ENCODE measurements at places on chromosomes 3 and 15. TPM values are rescaled to one million over a fixed set of nuclear protein-coding genes. Genes with fewer than 3 reads are reported as not detected.
A peak's percentile ranks its signal among the peaks of the same experiment; 100 is the strongest.

The NOX5 gene
- total RNA-seq = not detected

GRCh38 chr3:77038930-77039605 lies 831 bp upstream of the ROBO2 start:
- DNase-seq = peak; percentile 72

- DNase-seq = no peak
These were observed 2.8 kb upstream of the VILL start for GRCh38 chr3:37987751-37988179.

DNA sequence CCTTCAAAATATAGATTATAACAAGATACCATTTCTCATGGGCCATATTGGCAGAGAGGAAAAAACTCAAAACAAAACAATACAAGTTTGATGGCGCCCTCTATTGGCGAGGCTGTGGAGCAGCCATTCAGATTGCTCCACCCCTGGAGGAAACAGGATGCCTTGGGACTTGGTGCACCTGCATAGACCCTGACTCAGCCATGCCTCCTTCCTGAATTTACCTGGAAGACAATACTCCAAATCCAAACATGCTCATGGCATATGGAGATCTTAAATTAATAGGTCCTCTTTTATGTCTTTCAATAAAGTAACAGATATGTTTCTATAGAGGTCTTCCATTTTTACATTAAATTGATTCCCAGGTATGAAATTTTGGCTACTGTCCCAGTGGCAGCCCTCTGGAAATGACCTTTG lies 90.0 kb downstream of the APBA2 start:
- DNase-seq = peak; percentile 75

GRCh38 chr15:70269991-70270751 lies 172.5 kb upstream of the TLE3 start:
- DNase-seq = no peak

DNA sequence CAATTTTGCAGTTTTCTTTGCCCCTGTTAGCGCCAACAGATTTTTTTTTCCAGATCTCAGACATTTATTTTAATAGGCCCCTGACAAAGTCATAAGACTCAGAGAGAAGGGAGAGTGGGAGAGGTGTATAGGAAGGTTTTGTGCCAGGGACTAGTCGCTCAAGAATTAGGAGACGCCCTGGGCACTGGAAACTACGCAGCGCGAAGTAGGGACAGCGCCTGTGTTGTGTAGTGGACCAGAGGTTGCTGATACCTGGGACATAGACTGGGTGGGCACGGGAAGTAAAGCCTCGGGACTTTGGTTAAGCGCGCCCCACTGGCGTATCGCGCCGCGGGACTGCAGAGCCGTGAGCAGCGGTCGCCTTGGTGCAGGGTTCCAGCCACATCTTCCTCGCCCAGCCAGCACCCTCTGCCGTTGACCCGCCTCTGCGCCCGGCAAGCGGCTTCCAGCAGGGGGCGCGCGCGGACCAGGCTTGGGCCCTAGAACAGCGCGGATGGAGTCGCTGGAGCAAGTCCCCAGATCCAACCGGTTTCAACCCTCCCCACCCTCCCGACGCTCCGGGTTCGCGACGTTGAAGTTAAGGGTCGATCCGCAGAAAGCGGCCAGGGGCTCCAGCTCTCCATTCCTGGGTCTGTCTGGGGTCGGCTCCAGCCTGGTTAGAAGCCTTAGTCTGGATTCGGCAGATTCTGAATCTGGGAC lies 3.0 kb upstream of the ISLR2 start:
- peak; percentile 96 for DNase-seq

The RTP1 gene
- 0.43 TPM for total RNA-seq

GRCh38 chr3:192920411-192920810 lies 2.8 kb upstream of the MB21D2 start:
- no peak for DNase-seq

GRCh38 chr3:53820756-53821580 lies 25.3 kb downstream of the CHDH start:
- DNase-seq = no peak

DNA sequence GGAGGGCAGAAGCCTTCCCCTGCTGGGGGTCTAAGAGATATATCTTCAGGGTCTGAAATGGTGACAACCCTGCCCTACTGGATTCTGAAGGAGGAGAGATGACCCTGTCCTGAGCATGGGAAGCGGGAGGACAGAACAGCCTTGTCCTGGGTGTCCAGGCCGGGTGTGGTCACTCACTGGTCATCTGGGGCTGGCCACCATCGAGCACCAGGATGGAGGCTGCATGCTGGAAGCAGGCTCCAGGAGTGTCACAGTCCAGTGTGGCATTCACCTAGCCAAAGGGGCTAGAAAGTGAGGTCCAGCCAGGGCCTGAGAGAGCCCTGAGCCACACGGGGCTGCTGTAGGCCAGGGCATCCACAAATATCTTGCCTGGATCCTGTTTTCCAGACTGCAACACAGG lies 5.2 kb downstream of the CDHR4 start:
- DNase-seq = no peak

GRCh38 chr15:60835974-60836373 lies 357.0 kb upstream of the ICE2 start:
- DNase-seq = no peak

DNA sequence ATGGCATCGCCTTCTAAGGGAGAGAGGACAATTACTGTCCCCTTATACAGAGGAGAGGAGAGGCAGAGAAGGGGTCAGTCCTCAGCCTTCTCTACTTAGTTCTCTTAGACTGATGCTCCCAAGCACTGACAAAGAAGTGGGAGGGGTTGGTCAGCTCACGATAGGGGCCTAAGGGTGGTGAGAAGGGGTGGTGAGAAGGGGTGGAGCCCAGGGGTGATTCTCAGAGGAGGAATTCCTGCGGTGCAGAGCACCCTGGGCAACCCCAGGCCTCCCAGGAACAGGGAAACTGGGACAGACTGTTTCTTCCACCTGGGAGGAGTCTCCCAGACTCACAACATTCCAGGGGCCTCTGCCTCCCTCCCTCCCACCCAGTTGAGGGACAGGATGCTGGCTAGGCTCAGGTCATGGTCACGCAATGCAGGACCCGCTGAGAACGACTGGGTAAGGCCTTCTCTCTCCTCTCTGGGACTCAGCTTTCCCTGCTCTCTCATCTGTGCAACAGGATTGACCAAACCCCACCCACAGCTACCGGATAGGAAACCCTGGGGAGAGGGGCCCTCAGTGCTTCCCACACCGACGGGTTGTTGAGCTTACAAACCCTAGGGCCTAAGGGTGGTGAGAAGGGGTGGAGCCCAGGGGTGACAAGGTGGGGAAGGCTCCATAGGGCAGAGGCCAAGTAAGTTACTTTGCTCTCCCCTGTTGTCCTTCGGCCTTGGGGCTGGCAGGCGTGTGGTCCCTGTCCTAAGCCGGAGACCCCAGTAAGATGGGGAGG lies 1.5 kb downstream of the TPRA1 start:
- DNase-seq = peak; percentile 28

DNA sequence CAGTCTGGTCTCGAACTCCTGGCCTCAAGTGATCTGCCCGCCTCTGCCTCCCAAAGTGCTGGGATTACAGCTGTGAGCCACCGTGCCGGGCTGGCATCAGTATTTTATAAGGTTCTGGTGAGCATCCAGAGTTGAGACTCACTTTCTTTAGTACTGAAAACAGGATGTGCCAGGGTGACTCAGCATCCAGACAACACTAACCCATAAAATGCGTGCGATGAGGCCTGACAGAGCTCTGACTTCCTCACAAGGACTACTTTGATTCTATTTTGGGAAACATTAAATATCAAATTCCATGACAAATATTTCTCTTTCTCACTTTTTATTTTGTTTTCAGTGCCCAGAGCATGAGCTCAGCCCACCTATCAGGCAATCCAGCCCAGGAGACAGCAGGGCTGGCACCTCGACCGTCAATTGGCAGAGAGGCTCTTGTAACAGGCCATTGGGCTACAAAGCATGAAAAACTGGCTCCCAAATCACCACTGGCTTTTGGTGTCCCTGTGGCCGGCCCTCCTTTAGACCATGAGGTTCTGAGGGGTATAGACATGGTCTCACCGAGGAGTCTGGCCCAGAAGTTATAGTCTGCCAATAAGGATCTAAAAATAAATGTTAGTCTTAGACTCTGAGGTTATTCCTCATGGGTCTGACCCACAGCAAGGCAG lies 75.0 kb downstream of the FEM1B start:
- no peak for DNase-seq

The RTP3 gene
- not detected for total RNA-seq

DNA sequence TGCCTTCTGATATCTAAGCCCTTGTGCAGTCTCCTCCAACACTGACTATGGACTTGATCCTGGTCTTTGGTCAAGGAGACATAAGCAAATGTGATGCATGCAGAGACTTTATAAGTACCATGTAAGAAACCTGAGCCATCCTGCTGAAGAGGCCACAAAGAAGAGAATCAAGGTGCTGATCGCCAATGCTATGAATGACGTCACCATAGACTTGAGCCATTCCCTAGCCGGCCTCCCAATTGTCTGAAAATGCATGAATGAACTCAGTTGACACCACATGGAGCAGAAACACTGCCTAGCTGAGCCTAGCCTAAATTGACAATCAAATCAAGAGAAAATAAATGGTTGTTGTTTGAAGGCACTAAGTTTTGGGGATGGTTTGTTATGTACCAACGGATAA lies 51.9 kb downstream of the CERS3 start:
- DNase-seq = no peak

GRCh38 chr15:90058775-90059174 lies 43.5 kb downstream of the IDH2 start:
- DNase-seq = no peak

GRCh38 chr15:76164602-76165001 lies 104.8 kb downstream of the TMEM266 start:
- DNase-seq = no peak

The FAM81A gene
- total RNA-seq = 0.41 TPM

The GOLGA6A gene
- 0.59 TPM for total RNA-seq

DNA sequence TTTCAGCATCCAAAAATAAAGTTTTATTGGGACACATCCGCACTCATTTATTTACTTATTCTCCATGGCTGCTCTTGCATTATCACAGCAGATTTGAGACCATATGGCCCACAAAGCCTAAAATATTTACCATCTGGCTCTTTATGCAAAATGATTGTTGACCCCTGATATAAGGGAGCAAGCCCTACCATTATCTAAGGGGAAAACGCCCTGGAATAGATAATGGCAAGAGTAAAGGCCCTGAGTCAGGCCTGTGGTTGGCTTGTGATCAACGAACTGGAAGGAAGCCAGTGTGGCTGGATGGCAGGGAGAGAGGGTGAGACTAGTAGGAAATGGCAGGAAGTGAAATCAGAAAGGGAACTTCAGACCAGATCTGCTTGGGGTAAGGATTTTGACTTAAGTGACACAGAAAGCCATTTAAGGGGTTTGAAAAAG lies 24.6 kb upstream of the DMXL2 start:
- no peak for DNase-seq

- DNase-seq = no peak
These were observed 89.9 kb upstream of the MEF2A start for GRCh38 chr15:99475754-99476412.

- DNase-seq = peak; percentile 65
These were observed 418.3 kb downstream of the OTOL1 start for GRCh38 chr3:161914703-161915417.

The ECE2 gene
- 0.15 TPM for total RNA-seq

GRCh38 chr3:153767601-153768560 lies 353.3 kb upstream of the ARHGEF26 start:
- no peak for DNase-seq

The IL17RC gene
- total RNA-seq = 3.1 TPM

GRCh38 chr3:58555203-58555602 lies 18.2 kb upstream of the ACOX2 start:
- DNase-seq = no peak

DNA sequence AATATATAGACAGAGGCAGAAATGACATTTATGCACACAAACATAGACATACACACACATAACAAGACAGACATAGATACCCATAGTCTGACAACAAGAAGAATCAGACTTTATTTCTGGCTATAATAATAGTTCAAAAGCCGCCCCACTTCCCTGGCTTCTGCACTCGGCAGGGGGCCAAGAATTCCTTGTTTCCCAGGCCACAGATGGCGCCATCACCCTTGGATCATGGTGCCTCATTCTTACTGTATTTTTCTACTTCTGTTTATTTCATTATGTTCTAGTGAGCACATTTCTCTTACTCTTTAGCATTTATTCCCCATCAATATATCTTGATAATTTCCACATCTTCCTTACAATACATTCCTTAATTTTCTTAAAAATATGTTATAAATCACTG lies 387.5 kb downstream of the NLGN1 start:
- peak; percentile 67 for DNase-seq

The HERC2 gene
- 15.3 TPM for total RNA-seq

The ADCY5 gene
- 1.0 TPM for total RNA-seq

GRCh38 chr15:84760219-84760618 lies 11.8 kb downstream of the ZNF592 start:
- no peak for DNase-seq

DNA sequence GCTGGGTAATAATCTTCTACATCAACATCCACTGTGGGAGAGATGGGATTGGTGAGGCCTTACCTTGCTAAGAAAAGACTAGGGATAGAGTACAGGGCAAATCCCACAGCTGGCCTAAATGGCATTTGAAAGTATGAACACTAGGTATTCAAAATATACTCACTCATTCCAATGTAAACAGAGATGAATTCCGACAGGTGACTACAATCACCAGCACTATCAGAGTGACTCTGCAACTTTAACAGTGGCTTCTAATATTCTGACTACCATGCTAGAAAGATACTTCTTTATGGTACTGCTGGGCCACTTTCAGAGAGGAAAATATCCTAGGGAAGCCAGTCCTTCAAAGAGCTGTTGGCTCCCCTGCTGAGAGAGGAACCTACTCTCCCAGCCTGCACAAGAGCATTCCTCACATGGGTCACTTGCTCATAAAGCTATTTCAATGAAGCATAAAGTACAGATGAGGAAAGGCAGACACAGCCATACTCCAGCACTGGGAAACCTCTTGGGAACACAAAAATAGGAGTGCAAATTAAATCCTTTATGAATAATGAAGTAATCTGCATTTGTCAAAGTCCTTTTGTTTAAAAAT lies 21.5 kb upstream of the MAN2C1 start:
- DNase-seq = peak; percentile 16

The SNUPN gene
- 18.4 TPM for total RNA-seq

DNA sequence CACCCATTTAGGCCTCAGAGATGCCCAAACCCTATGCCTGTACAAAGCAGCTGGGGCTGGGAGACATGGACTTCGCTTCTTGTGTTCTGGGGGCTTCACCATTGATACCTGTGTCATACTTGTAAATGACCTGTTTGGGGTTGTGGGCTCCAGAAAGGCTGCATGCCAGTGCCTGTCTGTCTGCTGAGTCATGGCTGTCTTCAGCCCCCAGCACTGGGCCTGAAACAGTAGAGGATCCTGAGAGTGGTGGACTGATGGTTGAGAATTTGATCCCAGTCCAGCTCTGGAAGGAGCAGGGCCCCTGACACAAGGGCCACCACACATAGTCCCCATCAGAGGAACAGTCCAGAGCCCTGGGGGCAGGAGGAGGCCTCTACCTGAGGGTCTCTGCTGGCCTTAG lies 24.6 kb upstream of the APEH start:
- no peak for DNase-seq
